LoVo (cell line): ENCODE measurements at places on chromosomes 12 and 14.

- no peak for DNase-seq
Measured at GRCh38 chr14:67944605-67945004, 125.0 kb downstream of the RAD51B start.

- DNase-seq: no peak
Measured at GRCh38 chr12:92718483-92718990, 15.7 kb downstream of the PLEKHG7 start.

GRCh38 chr12:20376984-20377383 lies 8.6 kb downstream of the PDE3A start:
- no peak for DNase-seq

DNA sequence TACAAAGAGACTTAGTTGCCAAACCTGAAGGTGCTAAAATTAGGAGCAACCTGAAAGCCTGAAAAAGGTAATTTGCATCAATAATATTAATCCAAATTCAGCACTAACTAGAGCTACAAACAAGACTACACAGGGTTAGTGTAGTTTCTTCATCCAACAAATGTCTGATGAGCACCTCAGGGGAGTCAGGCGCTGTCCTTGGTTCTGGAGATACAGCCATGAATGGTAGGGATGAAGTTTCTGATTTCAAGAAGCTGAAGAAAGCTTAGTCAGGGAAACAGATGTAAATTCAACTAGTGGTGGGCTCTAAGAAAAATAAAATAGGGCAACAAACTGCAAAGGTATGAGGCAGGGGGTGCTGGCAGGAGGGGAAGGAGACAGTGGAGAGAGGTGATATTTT lies 266.3 kb downstream of the GLT1D1 start:
- no peak for DNase-seq

DNA sequence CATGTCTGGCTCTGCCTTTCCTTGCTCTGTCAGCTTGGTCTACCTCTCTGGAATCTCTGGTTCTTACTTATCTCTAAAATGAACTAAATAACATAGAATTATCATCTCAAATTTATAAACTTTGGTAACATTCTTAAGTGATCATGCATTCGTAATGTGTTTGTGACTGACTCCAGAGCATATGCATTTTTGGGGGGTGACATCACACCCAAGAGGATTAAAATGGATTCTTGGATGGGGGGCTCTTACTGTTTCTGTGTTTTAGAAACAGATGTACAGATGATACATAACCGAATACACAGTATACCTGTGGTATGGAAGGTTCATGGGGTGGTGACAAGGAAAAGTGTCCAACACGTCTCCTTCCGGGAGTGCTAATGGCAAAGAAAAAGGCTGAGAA lies 1162.1 kb downstream of the VRK1 start:
- no peak for DNase-seq

GRCh38 chr12:30902596-30902995 lies 24.0 kb upstream of the TSPAN11 start:
- no peak for DNase-seq

DNA sequence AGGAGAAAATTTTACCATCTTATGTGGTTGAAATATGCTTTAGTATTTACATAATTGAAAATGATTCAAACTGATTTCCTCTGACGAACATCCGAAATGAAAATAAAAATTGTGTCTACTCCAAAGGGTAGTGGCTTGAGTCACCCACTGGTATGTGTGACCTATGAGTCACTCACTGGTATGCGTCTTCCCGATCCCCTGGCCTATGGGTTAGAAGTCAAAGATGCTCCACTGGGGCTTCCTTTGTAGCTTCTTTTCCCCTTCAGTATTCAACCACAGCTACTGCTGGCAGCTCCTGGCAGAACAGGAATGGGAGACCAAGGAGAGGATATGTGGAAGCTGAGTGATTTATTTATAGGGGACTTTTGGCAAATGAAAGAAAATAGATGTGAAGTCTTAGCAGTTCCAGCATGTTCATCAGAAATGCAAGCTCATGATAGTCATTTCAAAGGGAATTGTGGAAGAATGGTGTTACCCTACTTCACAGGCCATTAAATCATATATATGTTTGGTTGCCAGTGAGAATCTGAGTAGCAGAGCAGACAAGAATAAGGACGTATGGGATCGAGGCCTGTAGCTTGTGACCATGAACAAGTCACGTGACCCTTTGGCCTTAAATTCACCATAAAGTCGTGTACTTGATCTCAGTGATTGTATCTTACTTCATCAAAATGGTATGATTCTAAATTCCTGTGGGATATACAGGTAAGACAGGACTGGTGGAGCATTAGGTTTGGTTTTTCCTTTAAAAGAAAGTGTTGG lies 108.3 kb downstream of the CRADD start:
- peak; percentile 91 for DNase-seq

- peak; percentile 6 for DNase-seq
Measured at GRCh38 chr12:104498211-104498801, 41.6 kb downstream of the CHST11 start.

- DNase-seq: peak; percentile 8
Measured at GRCh38 chr14:48792376-48793024, 793.7 kb downstream of the RPS29 start.

DNA sequence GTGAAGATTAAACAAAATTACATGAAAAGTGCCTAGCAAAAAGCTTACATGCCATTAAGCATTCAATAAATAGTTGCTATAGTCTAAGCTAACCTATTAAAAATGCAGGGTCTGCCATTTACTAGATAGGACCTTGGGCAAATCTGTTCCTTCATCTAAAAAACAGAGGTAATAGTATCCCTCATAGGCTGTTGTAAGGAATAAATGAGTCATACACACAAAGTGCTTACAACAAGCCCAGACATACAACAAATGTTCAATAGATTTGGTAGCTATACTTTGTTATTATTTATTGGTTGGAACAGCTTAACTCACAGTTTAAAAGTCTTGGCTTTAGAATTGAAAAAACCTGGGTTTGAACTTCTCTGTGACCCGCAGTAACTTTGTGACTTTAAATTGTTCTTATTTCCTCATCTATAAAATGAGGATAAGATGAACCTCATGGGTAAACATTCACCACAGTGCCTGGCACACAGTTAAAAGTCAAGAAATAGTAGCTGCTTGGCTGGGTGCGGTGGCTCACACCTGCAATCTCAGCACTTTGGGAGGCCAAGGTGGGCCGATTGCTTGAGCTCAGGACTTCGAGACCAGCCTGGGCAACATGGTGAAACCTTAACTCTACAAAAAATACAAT lies 24.7 kb downstream of the HEATR5A start:
- DNase-seq: no peak

- DNase-seq: peak; percentile 49
Measured at GRCh38 chr14:73633116-73634010, 11.4 kb upstream of the DNAL1 start.

GRCh38 chr12:98127854-98128253 lies 387.5 kb upstream of the TMPO start:
- no peak for DNase-seq

GRCh38 chr12:81644503-81644902 lies 114.6 kb downstream of the PPFIA2 start:
- DNase-seq: peak; percentile 54

- no peak for DNase-seq
Measured at GRCh38 chr14:89736881-89737280, 217.6 kb downstream of the EFCAB11 start.

- DNase-seq: no peak
Measured at GRCh38 chr12:95114766-95115405, 41.5 kb upstream of the NR2C1 start.

GRCh38 chr12:31323391-31324115 lies 2.4 kb downstream of the SINHCAF start:
- no peak for DNase-seq

DNA sequence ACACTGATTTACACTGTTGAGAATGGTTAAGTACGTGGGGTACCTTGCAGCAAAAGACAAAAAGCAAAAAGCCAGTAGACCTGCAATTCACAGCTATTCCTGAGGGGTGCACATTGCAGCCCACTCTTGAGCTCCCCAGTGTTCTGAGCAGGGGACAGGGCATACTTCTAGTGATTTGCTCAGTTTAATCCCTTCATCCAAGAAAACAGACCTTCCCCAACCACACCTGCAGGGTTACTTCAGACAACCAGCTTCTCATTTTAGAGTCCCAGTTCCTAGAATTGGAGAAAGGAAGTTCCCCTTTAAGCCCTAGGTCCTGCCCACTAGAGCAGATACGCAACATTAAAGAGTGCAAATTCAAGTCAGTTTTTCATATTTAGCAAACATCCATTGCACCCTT lies 3.6 kb upstream of the WSB2 start:
- no peak for DNase-seq

- no peak for DNase-seq
Measured at GRCh38 chr12:7302266-7302986, 1.4 kb upstream of the ACSM4 start.

GRCh38 chr12:63095369-63095980 lies 55.5 kb downstream of the AVPR1A start:
- DNase-seq: no peak

DNA sequence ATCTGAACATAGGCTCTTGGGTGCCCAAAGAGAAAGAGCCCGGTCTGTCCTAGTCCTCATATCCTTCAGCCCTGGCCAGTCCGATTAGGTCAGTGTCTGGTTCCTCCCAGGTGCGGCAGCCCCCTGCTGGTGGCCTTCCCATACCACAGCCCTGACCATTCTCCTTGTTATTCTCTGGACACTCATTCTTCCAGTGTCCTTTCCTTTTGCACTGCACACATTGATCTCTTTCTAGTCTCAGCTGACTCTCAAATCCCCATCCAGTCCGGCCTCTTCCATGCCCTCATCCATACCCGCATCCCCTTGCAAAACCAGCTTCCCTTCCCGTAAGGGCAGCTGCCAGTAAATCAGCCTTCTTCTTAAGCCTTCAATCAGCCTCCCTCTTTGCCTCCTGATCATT lies 1316.3 kb downstream of the TMEM121 start:
- DNase-seq: no peak

DNA sequence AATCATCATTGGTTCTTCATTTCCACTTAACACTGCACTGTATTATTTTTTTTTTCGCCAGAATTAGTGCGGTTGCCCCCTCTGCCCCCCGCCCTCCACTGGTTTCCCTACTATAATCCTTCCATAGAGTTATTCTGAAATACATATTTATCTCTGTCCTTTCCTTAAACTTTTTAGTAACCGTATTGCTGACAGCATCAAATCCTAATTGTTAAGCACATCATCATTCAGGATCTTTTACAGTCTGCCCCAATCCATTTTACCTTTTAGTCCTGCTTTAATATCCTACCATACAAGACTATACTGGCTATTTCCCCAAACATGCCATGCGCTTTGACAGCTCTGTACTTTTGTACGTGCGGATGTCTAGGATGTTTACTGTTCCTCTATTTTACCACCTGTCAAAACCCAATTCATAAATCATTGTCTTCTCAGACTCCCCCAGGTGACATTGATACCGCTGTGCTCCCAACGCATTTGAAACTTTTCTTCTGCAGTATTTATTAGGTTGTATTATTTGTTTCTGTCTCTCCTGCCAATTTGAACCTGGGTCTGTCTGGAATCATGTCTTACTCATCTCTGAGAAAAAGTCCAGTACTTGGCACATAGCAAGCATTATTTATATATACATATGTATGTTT lies 1.0 kb downstream of the FGFR1OP2 start:
- DNase-seq: no peak

- no peak for DNase-seq
Measured at GRCh38 chr12:132379996-132380395, 50.6 kb upstream of the GALNT9 start.

DNA sequence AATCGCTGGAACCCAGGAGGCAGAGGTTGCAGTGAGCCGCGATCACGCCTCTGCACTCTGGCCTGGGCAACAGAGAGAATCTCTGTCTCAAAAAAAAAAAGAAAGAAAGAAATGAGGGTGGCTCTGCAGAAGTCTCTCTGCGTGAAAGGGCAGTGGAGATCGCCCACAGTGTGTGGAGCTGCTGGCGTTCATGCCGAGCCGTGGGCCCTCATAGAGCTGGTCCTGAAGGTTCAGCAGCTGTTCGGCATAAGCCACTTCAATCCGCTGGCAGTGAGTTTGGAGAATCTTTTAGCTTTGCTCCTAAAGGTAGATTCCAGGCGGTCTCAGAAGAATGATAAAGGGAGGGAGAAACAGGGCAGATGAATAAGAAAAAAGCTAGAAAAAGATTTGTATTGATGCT lies 36.7 kb upstream of the ATP2A2 start:
- DNase-seq: no peak

- DNase-seq: no peak
Measured at GRCh38 chr14:100891051-100891450, 12.5 kb downstream of the RTL1 start.
